GM12878 (cell line): ENCODE measurements at places on chromosomes 3 and 15.

DNA sequence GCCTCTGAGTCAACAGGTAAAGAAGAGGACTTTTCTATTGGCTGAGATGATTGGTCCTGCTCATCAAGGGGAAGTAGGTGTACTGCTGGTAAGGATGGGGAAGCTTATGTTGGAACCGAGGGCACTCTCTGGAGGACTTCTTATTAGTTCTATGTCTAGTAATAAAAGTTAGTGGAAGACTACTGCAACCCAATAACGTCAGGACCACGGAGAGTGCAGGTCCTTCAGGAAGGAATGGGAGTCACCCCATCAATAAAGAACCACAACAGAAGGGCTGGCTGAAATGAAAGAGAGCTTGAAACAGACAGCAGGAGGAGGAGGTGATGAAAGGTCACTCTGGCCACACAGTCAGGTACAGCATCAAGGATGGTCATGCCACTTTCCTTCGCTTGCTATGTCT, 68.8 kb upstream of the PRR23E start:
- DNase-seq, result no peak

- no peak for DNase-seq
These were observed 2.1 kb downstream of the USP50 start for GRCh38 chr15:50544368-50544767.

- no peak for DNase-seq
These were observed 259.2 kb upstream of the TLE3 start for GRCh38 chr15:70356919-70357318.

- peak; percentile 45 for DNase-seq
These were observed 49.5 kb downstream of the FBN1 start for GRCh38 chr15:48595981-48596380.

GRCh38 chr3:187641320-187642016, 28.7 kb downstream of the SST start:
- no peak for DNase-seq

DNA sequence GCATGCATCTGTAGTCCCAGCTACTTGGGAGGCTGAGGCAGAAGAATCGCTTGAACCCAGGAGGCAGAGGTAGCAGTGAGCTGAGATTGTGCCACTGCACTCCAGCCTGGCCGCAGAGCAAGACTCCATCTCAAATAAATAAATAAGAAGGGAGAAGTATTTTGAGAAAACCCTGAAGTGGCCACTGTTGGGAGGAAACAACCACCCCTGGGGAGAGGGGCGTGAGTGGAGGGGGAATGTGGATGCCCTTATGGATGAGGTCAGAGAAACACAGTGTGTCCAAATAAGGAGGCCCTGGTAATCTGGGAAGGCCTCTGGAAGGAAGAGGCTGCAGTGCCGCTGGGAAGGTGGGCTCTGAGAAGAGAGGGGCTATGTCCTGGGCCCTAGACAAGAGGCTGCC, 4.2 kb upstream of the CPLX3 start:
- DNase-seq, result no peak

- no peak for DNase-seq
These were observed 88.9 kb downstream of the FEZF2 start for GRCh38 chr3:62284442-62284841.

- no peak for DNase-seq
These were observed 59.1 kb upstream of the FRMD4B start for GRCh38 chr3:69445024-69445423.

GRCh38 chr15:90051874-90052273, 50.4 kb downstream of the IDH2 start:
- DNase-seq, result no peak
